NCI-H1694 treated with DMSO at 0.1 percent for 48 hours (cell line): ENCODE measurements at places on chromosomes 7 and 10.

DNA sequence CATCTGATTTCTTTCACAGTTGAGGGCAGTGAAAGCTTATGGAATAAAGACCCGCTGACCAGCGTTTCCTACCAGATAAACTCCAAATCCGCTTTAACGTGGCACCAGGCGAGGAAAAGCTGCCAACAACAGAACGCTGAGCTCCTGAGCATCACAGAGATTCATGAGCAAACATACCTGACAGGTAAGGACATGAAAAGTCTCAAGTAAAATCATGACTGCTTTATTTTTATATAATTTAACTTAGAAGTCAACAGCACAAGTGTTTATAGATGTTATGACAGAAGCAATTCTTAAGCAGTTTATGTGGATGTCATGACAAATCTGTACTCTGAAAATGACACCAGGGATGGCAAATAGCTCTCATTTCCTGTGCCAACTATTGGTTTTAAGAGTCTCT lies 24.5 kb downstream of the MRC1 start:
- no peak for DNase-seq

DNA sequence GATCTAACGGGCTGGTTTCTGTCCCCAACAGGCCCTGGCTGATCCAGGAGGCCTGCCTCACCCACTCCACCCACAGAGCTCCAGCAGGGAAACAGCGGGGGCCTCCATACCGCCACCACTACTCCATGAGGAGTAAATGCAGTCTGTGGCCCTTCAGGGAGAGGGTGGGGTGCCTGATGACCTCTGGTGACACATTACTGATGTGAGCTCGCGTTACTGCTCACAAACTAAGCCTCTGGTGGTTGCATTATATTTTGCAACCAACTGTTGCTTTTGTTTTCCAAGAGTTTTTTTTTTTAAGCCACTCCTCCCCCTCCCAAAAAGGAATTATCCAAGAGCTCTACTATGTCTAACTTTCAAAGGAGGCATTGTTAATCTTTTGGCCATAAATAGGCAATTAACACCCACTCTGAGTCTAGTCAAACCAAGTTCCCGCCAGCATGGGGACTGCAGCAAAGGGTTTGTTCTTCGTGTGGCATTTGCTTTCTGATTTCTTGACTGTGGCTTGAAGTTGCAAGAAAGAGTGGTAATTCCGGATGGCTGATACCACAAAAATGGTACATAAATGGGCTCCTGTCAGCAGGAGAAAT lies 72.6 kb downstream of the FAM53B start:
- DNase-seq, result no peak

DNA sequence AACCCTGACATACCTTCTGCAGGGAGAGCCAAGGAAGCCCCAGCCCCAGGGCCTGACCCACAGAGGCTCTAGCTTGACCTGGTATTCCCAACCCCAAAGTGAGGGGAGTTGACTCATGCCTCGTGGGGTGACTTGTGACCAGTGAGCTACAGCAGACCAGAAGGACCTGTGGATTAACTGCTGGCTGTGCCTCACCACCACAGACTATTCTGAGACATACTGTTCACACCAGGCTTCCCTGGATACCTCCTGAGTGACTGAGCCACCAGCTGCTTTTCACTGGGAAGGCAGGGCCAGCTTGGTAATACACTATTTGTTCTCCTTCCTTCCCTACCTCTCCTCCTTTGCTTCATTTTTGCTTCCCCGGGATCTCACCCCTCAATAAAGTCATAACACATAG lies 7.3 kb downstream of the PLXNA4 start:
- DNase-seq, result no peak

DNA sequence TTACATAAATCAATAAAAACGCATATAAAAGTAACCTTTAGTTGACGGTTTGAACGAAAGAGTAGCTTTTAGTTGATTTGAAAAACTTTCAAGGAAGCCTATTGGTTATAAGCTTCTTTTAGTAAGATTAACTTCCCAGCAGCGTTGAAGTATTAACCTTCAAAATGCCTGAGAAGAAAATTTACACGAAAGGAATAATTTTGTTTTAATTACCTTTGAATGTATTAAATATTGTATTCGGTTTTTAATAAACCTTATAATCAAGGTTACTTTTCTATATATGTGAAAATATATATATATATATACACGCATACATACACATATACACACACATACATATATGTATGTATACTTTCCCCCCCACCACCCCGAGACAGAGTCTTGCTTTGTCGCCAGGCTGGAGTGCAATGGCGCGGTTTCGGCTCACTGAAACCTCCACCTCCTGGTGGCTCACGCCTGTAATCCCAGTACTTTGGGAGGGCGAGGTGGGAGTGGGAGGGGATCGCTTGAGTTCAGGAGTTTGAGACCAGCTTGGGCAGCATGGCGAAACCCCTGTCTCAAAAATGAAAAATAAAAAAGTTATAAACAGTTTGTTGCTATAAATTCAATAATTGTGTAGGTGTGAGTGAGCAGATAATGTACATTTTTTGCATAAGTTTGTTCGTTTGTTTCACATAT lies 57.6 kb upstream of the EZH2 start:
- DNase-seq, result peak; percentile 85

- no peak for DNase-seq
These were observed 2.4 kb downstream of the DKK1 start for GRCh38 chr10:52316500-52316899.

GRCh38 chr7:157401567-157402387 lies 65.0 kb downstream of the DNAJB6 start:
- no peak for DNase-seq

DNA sequence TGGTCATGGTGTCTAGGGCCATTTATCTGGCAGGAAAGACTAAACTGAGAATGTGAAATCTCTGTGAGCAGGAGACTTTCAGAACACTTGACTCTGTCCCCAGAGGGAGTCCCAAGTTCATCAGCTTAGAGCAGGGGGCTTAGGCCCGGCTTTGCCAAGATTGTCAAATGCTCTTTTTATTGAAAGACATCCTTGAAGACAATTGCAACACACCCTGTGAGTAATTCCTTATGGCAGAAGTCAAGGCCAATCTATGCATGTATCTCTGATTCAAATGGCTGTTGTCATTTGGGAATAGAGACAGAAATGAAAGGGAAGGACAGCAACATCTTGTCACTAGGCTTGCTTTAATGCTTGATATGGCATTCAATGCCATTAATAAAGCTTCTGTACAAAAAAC lies 33.7 kb downstream of the BAMBI start:
- no peak for DNase-seq

GRCh38 chr10:59222788-59223187 lies 46.3 kb downstream of the PHYHIPL start:
- no peak for DNase-seq

- DNase-seq, result no peak
These were observed 4.7 kb downstream of the SUFU start for GRCh38 chr10:102508506-102508905.

GRCh38 chr10:94983555-94983954 lies 45.1 kb downstream of the CYP2C9 start:
- no peak for DNase-seq

DNA sequence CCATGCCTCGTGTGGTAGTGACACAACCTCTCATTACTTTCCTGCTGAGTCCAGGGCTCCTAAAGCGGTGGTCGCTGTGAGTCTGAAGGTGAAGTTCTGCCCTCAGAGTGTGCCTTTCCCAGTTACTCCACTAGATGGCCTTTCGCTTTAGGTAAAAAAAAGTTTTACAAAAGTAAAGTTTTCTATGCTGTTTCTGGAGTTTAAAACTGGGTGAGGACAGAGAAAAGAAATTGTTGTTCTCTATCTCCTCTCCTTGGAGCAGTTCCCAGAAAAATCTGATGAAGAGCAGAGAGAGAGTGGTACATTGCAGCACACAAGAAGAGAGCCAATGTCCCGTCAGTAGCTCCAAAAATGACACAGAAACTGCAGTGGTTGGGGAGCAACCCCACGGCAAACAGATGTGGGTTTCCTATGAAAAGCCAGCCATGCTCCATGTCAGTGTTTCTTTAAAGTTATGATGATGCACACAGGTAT lies 257.1 kb downstream of the GLI3 start:
- DNase-seq, result no peak

- no peak for DNase-seq
These were observed 21.7 kb downstream of the HIBADH start for GRCh38 chr7:27640884-27641574.

GRCh38 chr7:18890885-18891621 lies 226.4 kb downstream of the TWIST1 start:
- no peak for DNase-seq

DNA sequence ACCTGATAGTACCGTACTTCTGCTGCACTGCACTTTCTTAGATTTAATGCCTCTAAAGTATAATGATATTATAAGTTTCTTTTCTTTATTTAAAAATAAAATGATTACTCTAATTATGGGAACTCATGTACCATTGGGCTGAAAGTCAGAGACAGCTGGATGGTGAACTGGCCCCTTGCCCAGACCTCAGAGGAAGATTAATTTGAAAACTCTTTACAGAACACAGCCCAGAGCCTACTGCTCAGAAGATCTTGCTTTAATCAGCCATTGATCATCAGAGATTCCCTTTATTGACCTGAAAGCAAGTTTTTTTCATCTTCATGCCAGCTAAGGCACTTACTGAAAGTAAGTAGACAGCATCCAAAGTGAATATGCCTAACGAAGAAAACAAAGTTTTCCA lies 341.7 kb downstream of the GFRA1 start:
- DNase-seq, result no peak

DNA sequence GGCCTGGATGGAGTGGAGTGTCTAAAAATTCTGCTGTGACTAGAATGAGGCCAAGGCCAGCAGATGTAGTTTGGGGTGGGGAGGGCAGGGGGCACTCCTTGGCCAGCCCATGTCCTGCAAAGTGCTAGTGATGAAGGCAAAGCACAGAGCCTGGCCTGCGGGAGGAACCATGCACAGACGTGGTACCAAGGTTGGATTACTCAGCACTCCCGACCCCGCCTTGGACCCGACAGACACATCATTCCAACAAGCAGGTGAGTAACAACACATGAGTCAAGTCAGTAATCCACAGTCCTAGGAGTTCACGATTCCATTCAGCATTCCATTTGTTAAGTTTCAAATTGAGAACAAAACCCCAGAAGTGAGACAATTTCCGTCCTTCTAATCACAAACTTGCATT lies 317.3 kb downstream of the TCERG1L start:
- DNase-seq, result no peak

GRCh38 chr10:30687698-30688213 lies 58.2 kb upstream of the LYZL2 start:
- DNase-seq, result peak; percentile 53

- DNase-seq, result no peak
These were observed 1203.3 kb upstream of the CELF2 start for GRCh38 chr10:9814285-9814864.

DNA sequence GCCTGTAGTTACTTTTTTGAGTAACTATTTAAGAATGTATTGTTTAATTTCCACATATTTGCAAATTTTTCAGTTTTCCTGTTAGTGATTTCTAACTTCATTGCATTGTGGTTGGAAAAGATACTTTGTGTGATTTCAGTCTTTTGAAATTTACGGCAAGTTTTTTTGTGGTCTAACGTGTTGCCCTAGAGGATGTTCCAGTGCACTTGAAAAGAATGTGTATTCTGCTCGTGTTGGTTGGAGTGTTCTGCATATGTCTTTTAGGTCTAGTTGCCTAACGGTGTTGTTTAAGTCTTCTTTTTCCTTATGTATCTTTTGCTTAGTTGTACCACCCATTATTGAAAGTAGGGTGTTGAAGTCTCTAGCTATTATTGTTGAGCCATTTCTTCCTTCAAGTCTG lies 59.7 kb downstream of the LCOR start:
- DNase-seq, result no peak

DNA sequence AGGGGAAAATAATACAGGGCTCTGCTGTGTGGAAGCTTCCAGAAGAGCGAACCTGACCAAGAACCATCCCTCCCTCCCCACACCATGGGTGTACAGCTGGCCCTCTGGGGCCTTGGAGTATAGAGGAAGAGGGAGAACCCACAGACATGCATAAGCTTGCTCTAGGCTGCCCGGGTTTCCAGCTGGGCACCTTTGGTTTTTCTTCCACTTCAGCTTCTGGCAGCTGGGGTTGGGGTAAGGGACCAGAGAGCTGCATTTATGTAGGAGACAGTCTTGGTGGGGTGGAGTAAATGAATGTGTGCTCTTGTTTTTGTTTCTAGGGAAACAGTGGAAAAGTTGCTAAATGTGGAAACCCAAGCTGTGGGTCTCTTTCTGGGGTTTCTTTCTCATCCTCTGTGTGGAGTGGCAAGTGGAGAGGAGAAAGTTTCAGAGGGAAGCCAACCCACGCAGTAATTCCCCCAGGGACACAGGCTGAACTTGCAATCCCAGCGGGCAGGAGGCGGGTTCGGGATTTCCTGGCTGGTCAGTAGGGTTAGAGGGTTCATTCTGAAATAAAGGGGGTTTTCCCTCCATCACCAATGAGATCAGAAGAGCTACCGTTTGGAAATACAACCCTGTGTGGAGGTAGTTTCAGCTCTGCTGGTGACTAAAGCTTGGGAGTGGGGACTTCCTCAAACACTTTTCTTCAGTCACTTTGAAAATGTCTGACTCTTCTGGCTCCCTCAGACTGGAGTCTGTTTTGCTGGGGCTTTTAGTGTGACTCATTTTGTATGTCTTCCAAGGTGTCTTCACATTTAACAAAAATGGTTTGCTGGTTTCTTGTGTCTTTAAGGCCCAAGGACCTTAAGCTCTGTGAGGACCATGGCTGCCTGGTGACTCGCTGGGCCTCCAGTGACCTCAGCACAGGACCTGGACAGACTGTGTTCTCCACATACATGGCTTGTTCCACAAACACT lies 22.2 kb upstream of the SRGN start:
- no peak for DNase-seq

GRCh38 chr10:93701866-93702209 lies 554 bp downstream of the FRA10AC1 start:
- peak; percentile 15 for DNase-seq

DNA sequence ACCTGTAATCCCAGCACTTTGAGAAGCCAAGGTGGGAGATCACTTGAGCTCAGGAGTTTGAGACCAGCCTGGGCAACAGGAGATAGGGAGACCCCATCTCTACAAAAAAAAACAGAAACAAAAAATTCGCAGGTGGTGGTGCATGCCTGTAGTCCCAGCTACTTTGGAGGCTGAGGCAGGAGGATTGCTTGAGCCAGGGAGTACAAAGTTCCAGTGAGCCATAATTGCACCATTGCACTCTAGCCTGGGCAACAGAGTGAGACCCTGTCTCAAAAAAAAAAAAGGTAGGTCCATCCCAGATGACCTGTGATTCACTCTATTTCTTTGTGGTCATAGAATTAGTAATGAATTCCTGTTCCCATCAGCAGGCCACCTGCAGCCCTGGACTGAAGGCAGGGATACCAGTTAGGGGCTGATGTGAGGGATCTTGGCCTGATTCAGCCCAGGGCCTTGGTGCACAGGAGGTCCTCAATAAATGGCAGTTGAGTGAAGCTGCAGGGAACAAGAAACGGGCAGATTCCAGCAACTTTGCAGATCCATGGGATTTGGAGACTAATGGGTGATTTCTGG lies at the start of gene MYH16:
Gene MYH16 (plus strand): TSS at position 364 of the 570 bp plus-strand sequence.
- no peak for DNase-seq

- DNase-seq, result no peak
These were observed 84.3 kb upstream of the ADRB1 start for GRCh38 chr10:113959383-113959760.
